ENCODE measurements at places on chromosomes 5 and 9. TPM values are rescaled to one million over a fixed set of nuclear protein-coding genes. Genes with fewer than 3 reads are reported as not detected.

Gene NAIP
- total RNA-seq = 3.3 TPM

Gene SLC6A3
- not detected for total RNA-seq

Gene MFAP3
- 36.5 TPM for total RNA-seq

Gene FCN2
- total RNA-seq = not detected

DNA sequence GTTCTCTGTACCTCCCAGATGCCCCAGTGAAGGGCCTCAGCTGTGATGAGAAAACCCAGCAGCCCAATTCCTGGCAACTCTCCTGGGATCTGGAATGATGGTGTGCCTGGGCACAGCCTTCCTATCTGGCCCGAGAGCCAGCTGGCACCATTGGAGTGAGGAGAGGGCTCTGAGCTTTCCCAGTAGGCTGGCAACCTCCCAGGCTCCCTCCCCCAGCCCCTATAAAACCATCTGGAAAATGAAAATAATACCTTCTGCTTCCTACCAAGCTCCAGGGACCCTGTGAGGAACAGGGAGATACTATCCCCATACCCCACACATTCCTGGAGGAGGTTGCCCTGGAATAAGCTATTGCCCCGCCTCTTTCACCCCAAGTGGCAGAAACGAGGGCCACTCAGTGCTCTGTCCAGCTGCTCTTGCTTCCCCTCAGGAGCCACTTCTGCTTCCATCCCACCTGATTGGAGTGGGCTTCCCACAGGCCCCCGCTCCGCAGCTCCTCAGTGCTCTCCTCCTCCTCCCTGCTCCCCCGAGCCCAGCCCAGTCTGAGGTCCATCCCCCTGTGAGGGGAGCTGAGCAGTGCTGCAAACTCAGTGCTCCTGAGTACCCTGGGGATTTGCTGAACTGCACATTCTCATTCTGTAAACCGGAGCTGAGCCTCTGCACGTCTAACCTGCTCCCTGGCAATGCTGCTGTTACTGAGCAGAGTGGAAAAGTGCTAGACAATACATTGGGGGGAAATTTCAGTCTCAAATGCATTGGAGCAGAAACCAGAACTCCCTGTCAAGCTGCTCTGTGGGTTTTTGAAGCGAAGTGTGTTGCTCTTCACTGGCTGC lies 74.7 kb downstream of the THBS4 start:
- DNase-seq = no peak

DNA sequence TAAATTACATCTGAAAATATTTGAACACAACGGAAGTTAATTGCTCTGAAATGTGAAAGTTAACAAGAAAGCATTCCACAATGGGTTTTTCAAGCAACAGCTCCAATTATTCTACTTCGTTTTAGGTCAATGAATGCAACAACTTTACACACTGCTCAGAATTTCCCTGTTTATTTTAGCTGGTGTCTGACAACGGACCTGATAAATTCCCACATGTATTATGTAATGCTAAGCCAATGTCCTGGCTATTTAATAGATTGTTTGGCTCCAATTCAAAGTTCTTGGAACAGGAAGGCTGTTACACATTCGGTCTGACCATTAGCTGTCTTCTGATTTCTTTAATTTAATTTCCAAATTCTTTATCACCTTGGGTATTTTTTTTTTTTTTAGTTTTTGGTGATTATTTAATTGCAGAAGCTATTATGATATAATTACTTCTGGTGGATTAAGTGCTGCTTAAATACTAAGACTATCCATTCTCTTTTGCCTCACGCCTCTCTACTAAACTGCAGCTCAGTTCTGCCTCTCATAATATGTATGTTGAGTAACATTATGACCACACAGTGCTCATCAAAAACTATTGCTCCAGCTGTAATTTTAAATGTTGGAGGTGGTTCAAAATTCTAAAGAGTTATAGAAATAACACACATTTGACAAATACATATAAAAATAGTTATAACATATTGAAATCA lies 57.9 kb downstream of the MEF2C start:
- no peak for DNase-seq

DNA sequence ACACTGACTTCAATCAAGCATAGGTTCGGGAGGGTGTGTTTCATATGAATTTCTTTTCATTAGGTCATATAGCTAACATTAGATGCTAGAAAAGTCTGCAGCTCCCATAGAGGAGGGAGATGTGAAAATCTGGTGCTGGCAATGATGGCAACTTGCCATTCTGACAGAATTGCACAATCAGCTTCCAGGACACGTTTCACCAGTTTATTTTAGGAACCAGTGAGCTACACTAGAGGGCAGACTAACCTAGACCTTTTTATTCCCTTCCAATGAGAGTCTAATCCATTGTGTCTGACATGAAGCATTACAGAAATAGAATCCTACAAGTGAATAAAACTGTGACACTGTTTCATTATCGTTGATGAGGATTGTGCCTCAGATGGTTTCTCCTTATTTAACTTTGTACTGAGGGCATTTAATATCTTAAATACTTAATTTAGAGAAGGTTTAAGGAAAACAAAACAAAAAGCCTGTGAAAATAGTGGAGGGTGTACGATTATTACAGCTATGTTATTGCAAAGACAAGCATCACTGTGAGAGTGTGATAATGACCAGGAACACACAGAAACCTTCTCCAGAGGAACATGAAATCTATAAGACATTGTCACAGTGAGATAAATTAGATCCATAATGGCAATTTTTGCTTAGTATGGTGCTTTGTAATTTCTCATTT lies 363.3 kb upstream of the RPS23 start:
- DNase-seq = peak; percentile 79

- DNase-seq = no peak
Observed at GRCh38 chr5:151953833-151954232, 29.2 kb upstream of the GLRA1 start.
